G401 (cell line): ENCODE measurements at places on chromosomes 16 and 17.

DNA sequence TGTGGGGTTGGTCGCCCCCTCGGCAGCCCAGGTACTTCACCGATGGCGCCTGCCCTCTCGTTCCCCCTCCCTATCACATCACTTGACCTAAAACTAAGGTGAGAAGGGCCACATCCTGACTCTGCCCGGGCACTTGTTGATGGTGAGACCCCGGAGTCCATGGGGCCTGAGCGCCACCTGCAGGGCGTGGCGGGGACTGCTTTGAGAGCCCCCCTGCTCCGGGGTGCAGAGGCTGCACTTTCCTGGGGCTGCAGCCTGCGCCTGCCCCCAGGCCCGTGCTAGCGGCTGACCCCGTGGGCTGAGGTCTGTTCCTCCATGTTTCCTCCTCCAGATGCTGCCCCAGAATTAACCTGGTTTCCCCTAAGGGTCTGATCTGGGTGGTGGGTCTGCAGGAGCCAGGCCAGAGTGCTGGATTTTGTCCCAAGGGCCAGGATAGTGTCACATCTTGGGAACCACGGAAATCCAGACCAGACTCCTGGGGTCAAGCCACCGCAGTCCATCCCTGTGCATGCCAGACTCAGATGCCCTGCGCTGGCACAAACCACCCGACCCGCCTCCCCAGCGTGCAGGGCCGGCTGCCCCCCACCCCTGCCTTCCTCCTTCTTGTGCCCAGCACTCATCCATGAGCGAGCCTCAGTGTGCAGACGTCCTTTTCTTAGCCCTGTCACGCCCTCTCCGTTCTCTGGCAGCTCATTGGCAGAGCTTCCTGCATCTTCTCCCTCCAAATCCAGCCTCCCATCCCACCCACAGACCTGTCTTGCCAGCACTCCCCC lies 2.7 kb downstream of the NDUFAF8 start:
- DNase-seq, result peak; percentile 40

DNA sequence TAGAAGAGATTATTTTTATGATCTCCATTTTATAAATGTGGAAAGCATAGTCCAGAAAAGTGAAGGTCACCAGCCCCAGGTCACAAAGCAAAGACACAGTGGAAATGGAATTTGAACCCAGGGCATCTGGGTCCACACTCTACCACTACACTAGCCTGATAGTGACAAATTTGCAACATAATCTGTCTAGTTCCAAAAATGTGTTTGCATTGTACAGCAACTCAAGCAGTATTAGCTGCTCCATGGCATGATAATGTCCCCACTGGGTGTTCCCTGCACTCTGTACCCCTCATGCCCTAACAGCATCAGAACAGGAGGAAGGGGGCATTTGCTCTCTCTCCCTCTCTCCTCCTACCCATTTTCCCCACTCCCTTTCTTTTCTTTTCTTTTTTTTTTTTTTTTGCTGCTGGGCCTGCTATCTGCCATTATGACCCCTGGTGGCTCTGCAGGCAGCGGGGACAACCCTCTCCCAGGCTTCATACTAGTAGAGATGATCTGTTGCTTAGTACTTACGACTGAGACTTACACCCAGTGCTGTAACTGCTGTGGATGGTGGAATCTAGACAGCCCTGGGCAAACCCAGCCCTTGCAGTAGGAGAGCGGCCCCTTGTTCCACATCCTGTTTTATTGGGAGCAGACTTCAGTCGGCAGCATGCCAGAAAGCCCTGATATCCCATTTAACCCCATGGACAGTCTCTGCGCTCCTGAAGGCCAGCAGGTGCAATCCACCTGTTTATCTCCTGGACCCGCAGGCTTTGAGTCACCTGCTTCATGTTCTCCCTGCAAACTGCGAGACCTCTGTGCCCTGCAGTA lies 306.3 kb downstream of the SOX9 start:
- DNase-seq, result no peak

DNA sequence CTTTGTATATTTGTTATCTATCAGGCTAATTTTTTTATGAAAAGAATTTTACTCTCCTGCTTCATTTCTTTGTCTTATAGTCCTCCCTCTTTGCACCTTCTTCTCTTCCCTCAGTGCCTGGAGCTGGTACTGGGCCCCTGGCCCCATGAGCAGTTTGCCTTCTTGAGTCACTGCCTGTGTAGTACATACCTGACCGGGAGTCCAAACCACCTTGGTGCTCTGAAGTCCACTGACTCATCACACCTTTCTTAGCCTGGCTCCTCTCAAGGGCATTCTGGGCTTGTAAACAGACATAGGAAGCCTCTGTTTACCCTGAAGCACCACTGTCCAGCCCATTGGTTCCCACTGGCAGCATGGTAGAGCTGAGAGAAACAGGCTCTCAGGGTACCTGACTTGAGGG lies 11.0 kb upstream of the TACO1 start:
- no peak for DNase-seq

- no peak for DNase-seq
These were observed 68.1 kb downstream of the RTN4RL1 start for GRCh38 chr17:1957037-1957436.

GRCh38 chr17:40457964-40458791 lies 14.9 kb downstream of the IGFBP4 start:
- peak; percentile 46 for DNase-seq

DNA sequence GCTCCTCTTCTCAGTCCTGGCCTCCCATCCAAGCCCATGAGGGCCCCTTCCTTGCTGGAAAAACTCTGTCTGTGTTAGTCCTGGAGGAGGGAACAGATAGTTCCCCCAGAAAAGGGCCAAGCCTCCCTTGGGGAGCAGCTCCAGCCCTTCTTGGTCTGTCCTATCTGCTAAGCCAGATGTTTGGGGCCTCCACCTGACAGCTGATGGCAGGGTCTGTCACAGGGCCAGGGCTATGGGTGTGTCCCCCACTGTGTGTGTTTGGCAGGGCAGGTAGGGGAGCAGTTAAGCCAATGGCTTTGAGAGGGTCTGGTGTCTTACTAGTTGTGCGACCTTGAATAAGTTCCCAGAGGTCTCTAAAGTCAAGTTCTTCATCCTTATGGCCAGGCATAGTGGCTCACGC lies 13.6 kb upstream of the SLC4A1 start:
- DNase-seq, result no peak

- no peak for DNase-seq
These were observed 2338.4 kb downstream of the TP53TG3F start for GRCh38 chr16:35797811-35798210.

GRCh38 chr17:1083451-1084187 lies 86.7 kb downstream of the TIMM22 start:
- no peak for DNase-seq

DNA sequence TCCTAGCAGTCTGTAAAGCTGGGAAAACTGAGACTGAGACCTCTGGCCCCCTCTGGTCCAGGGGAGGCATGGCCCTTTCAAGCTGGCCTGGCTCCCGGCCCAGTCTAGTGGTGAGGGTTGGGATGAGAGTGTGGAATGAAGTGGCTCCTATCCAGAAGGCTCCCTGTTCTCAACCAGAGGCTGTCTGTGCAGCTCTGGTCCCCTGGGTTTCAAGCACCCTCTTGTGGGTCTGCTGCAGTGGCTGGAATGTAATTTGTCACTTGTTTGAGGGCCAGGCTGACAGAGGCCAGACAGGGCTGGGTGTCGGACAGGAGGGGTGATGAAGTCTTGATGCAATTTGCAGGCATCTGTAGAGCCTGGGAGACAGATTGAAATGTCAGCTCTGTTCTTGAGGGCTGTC lies 22.1 kb upstream of the PHF12 start:
- DNase-seq, result no peak

- DNase-seq, result no peak
These were observed 4.3 kb upstream of the ATP1B2 start for GRCh38 chr17:7646457-7646856.

GRCh38 chr17:81631482-81631881 lies 5.4 kb downstream of the NPLOC4 start:
- DNase-seq, result no peak

GRCh38 chr16:81665588-81665987 lies 113.5 kb upstream of the PLCG2 start:
- no peak for DNase-seq

GRCh38 chr17:65017207-65017774 lies 39.2 kb downstream of the GNA13 start:
- peak; percentile 58 for DNase-seq

- DNase-seq, result peak; percentile 78
These were observed at the start of gene TOM1L1 for GRCh38 chr17:54900457-54901229. TOM1L1 (plus strand) TSS chr17:54900852; CDS start chr17:54900866, 14 bp downstream.

GRCh38 chr17:36949461-36949927 lies 740 bp downstream of the AATF start:
- peak; percentile 50 for DNase-seq

GRCh38 chr16:87304951-87305350 lies 12.2 kb downstream of the C16orf95 start:
- no peak for DNase-seq

GRCh38 chr16:88878967-88879787 lies 12.7 kb upstream of the PABPN1L start:
- no peak for DNase-seq

DNA sequence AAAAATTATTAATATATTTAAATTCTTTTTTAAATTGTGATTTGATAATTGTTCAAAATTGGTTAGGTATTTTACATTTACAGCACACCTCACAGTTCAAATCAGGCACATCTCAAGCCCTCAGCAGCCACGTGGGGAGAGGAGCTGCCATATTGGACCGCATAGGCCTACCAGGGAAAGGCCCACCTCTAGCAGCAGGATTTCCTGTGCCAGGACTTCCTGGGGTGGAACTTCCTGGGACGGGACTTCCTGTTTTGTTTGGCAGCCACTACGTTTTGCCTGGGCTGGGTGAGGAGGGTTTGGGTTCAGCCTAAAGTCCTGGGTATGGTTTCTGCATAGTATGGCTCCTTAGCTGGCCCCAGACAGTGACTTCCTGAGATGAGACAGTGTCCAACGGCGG lies 298.5 kb upstream of the FOXF1 start:
- no peak for DNase-seq

GRCh38 chr16:65384441-65384840 lies 262.6 kb upstream of the CDH11 start:
- DNase-seq, result no peak

- no peak for DNase-seq
These were observed 7.4 kb downstream of the SCARF1 start for GRCh38 chr17:1638171-1638590.

DNA sequence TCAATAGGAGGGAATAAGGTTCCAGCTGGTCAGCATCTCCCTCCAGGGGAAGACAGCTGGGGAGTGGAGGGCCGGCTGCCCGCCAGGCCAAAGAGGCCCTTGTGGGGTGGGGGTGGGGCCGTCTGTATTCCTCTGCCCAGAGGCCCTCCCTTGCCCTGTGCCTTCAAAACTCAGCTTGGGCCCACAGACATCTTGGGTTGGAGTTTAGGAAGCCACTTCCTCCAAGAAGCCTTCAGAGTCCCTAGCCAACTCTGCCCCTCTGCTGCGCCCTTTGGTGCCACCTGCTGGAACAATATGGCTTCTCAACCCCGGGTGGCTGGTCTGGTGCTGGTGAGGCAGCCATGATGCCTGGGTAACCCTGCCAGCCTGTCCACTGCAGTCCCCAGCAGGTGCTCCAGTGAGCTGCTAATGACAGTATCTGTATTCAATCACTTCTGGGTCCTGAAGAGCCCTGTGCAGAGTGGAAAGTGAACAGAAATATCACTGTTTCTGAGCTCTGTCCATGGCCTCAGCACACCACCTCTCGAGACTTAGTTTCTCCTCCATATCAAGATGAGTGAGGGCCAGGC lies 16.7 kb downstream of the HSD11B2 start:
- no peak for DNase-seq

DNA sequence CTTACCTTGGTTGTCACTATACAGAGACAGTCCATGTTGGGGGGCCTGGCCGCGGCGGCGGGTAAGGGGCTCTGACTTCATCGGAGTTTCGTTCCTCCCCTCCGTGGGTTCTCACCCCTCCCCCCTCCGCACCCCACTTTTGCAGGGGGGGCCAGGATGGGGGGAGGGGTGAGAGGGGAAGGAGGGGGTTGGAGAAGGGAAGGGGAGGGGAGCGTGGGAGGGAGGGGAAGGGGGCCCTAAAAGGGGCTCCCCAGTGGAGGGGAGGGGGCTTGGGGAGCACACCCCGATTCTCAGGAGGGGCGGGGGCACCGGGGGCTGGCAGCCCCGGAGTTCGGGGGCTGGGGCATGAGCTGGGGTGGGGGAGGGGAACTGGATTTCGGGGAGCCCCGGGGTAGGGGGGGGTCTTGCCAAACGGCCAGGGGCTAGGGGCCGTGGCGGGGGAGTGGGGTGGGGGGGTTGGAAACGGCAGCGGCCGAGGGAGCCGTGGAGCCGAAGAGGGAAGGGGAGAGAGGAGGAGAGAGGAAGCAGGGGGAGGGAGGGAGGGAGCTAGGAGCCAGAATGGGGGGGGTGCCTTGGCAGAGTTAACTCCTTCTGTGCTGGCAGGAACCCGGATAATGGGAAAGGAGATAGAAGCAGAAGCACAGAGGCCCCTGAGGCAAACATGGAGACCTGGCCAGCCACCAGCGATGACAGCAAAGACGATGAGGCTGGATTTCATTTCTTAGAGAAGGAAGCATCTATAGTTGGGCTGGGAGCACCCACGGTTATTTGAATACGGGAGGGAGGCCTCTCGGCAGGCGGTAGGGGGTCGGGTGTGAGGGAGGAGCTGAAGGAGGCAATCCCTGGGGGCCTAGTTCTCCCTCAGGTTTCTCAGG lies 2.3 kb downstream of the DLG4 start:
- peak; percentile 88 for DNase-seq

DNA sequence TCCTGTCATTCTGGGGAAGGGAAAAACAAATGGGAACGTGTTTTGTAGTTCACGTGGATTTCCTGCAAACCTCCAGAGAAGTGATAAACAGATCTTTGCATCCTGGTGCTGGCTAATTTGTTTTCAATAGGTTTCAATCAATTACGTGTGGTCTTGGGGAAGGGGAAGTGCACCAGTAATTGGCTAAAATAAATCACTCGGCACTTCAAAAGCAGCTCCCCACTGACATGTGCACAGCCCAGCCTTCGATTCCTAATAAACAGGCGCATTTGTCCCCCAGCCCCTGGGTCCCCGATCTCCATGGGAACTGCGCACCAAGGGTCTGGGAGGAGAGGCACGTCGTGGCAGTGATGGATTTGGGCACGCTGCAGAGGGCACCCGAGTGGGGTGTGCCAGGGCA lies 112.9 kb upstream of the GSE1 start:
- no peak for DNase-seq

- DNase-seq, result peak; percentile 12
These were observed 133.7 kb upstream of the HS3ST3A1 start for GRCh38 chr17:13735444-13735843.

- peak; percentile 56 for DNase-seq
These were observed 58.0 kb upstream of the GSE1 start for GRCh38 chr16:85554889-85555718.

DNA sequence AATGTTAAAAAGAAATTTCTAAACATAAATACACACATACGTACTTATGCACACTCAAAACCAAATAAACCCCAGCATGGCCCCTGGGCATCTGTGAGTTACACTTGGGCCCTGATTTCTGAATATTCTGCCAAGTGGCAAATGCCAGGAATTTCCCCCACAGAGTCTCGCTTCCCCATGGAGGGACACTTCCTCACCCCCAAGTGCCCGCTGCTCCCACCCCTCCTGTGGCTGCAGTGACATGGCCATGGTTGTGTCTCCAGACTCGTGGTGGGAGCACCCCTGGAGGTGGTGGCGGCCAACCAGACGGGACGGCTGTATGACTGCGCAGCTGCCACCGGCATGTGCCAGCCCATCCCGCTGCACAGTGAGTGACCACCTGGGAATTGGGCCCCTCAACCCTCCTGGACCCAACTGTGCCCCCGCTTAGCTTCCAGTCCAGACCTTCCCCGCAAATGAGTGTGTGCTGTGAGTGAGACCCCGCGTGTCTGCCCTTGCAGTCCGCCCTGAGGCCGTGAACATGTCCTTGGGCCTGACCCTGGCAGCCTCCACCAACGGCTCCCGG lies 4.0 kb downstream of the ITGAD start:
- DNase-seq, result no peak
